PC-3 (cell line): ENCODE measurements at places on chromosomes 3 and 15. TPM values are rescaled to one million over a fixed set of nuclear protein-coding genes. Genes with fewer than 3 reads are reported as not detected.
A peak's percentile ranks its signal among the peaks of the same experiment; 100 is the strongest.

SCAMP5 gene
- 7.0 and 9.0 TPM in 2 replicates for total RNA-seq

TBC1D21 gene
- not detected in 2 replicates for total RNA-seq

PDE12 gene
- 25.3 and 32.3 TPM in 2 replicates for total RNA-seq

- H3K27ac ChIP-seq, result no peak overlapping the region
- H3K27me3 ChIP-seq, result no peaks in the 10 kb centered on the region
- peak; percentile 23 for DNase-seq
- no peaks in the 10 kb centered on the region for H3K4me1 ChIP-seq
- no peak overlapping the region for H3K4me3 ChIP-seq
Measured at GRCh38 chr3:176159796-176160195, 1037.5 kb downstream of the TBL1XR1 start.

GRCh38 chr3:64977308-64978100 lies 289.7 kb upstream of the ADAMTS9 start:
- no peak overlapping the region for H3K4me3 ChIP-seq
- peak; percentile 2 for DNase-seq
- H3K27me3 ChIP-seq, result no peaks in the 10 kb centered on the region
- no peaks in the 10 kb centered on the region for H3K4me1 ChIP-seq
- H3K36me3 ChIP-seq, result no peaks in the 10 kb centered on the region

DNA sequence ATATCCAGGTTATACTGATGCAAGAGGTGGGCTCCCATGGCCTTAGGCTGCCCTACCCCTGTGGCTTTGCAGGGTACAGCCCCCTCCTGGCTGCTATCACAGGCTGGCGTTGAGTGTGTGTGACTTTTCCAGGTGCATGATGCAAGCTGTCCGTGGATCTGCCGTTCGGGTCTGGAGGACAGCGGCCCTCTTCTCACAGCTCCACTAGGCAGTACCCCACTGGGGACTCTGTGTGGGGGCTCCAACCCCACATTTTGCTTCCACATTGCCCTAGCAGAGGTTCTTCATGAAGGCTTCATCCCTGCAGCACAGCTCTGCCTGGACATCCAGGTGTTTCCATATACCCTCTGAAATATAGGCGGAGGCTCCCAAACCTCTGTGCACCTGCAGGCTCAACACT lies 339.6 kb upstream of the ARL6 start:
- DNase-seq, result no peak
- no peak overlapping the region for H3K4me3 ChIP-seq
- H3K4me1 ChIP-seq, result no peaks in the 10 kb centered on the region
- no peaks in the 10 kb centered on the region for H3K36me3 ChIP-seq
- H3K27me3 ChIP-seq, result no peaks in the 10 kb centered on the region
- H3K27ac ChIP-seq, result no peak overlapping the region

GRCh38 chr15:57504599-57504940 lies 87.1 kb upstream of the MYZAP start:
- H3K36me3 ChIP-seq, result no peaks in the 10 kb centered on the region
- H3K27ac ChIP-seq, result peak overlapping the region; percentile 98
- H3K4me1 ChIP-seq, result peaks cover 50% of the 10 kb centered on the region
- no peak overlapping the region for H3K4me3 ChIP-seq
- no peak for DNase-seq

DNA sequence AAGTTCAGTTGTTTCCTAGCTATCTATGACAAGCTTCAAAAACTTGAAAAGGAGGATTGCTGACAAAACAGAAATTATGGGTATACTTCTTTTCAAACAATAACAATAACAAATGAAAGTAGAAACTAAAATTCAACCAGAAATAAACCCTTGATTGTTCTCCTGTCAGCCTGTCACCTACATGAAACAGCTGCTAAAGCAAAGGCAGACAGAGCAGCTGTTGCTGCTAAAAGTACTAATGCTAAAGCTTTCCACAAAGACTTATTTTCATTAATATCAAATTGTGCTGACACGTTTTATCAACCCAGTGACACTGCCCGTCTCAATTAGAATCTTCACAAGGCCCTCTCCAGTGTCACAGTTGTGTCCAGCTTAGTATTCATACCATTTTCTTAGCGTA lies 533.2 kb upstream of the GBE1 start:
- peaks cover 20% of the 10 kb centered on the region for H3K4me1 ChIP-seq
- no peaks in the 10 kb centered on the region for H3K27me3 ChIP-seq
- no peak overlapping the region for H3K4me3 ChIP-seq
- H3K36me3 ChIP-seq, result no peaks in the 10 kb centered on the region
- no peak for DNase-seq
- no peak overlapping the region for H3K27ac ChIP-seq

DNA sequence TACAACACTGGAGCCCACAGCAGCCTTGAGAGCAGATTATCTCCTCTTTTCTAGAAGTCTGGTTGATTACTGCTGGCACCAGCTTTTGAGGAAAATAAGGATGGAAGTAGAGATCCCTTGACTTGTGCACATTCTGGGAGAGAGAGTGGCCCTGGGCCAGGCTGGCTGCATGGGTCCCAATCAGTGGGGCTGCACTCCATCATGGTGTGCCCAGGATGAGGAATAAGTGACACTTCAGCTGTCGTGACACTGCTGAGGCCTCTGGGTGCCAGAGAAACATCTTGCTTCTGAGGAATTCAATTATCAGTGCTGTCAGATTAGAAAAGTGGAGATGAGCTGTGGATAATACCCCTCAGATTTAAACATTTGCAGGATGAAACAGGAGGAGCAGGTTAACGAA lies 9.1 kb downstream of the RAMAC start:
- no peak overlapping the region for H3K27ac ChIP-seq
- H3K4me1 ChIP-seq, result no peaks in the 10 kb centered on the region
- no peaks in the 10 kb centered on the region for H3K27me3 ChIP-seq
- no peak overlapping the region for H3K4me3 ChIP-seq
- no peak for DNase-seq

GRCh38 chr3:19596408-19596807 lies 337.6 kb downstream of the EFHB start:
- no peak overlapping the region for H3K27ac ChIP-seq
- no peak overlapping the region for H3K4me3 ChIP-seq
- H3K27me3 ChIP-seq, result no peaks in the 10 kb centered on the region
- H3K36me3 ChIP-seq, result no peaks in the 10 kb centered on the region
- no peak for DNase-seq

DNA sequence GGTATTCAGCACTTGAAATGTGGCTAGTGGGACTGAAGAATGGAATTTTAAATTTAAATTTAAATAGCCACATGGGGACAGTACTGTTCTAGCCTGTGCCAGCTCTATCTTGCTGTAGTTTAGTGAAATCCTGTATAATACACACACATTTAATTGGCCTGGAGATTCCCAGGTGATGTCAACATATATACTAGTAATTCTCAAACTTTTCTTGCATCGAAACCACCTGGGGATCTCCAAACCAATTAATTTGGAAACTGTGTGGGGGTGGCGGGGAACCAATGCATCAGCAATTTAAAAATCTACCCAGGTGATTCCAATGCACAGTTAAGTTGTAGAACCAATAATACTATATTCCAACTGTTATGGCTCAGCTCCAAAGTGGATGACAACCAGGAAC lies 228.9 kb upstream of the MRPL3 start:
- no peak overlapping the region for H3K27ac ChIP-seq
- H3K4me1 ChIP-seq, result peaks cover 13% of the 10 kb centered on the region
- no peak overlapping the region for H3K4me3 ChIP-seq
- no peak for DNase-seq
- H3K27me3 ChIP-seq, result no peaks in the 10 kb centered on the region

DNA sequence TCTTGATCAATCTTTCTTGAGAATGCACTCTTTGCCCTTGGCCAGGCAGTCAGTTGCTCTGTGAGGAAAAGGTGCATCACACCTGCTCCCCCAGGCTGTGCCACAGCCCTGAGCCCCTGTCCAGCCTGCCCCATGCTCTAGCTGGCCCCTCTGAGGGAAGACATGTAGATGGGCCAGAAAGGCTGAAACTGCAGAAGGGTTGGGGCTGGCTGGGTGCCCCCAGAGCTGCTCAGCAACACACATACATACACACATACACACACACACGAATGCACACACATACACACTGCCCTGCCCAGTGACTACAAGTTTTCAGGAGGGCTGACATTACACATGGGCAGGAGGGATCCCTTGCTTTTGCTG lies 16.4 kb downstream of the TBC1D21 start:
- H3K4me1 ChIP-seq, result no peaks in the 10 kb centered on the region
- no peaks in the 10 kb centered on the region for H3K27me3 ChIP-seq
- no peak overlapping the region for H3K27ac ChIP-seq
- no peak overlapping the region for H3K4me3 ChIP-seq
- no peaks in the 10 kb centered on the region for H3K36me3 ChIP-seq
- no peak for DNase-seq

GRCh38 chr3:141793476-141794260 lies 30.5 kb downstream of the GRK7 start:
- H3K4me3 ChIP-seq, result no peak overlapping the region
- no peaks in the 10 kb centered on the region for H3K4me1 ChIP-seq
- DNase-seq, result no peak
- no peak overlapping the region for H3K27ac ChIP-seq
- H3K36me3 ChIP-seq, result no peaks in the 10 kb centered on the region

DNA sequence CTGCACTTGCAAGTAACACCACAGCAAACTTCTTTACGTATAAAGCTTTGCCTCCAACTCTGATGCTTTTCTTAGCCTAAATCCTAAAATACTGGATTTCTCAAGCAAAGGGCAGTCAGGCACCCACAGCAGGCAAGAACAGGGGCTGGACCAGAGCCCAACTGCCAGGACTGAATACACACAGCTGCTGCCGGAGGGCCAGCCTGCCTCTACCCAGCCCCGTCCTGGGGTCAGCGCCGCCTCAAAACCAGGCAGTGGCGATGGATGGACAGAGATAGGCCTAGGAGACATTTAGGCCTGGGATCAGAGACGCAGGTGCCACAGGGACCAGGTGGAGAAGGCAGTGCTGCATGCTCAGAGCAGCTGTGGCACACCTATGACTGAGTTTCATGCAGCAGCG lies 47.6 kb upstream of the SEC61A1 start:
- no peaks in the 10 kb centered on the region for H3K4me1 ChIP-seq
- no peak overlapping the region for H3K27ac ChIP-seq
- no peaks in the 10 kb centered on the region for H3K36me3 ChIP-seq
- no peak overlapping the region for H3K4me3 ChIP-seq
- H3K27me3 ChIP-seq, result no peaks in the 10 kb centered on the region
- DNase-seq, result no peak

DNA sequence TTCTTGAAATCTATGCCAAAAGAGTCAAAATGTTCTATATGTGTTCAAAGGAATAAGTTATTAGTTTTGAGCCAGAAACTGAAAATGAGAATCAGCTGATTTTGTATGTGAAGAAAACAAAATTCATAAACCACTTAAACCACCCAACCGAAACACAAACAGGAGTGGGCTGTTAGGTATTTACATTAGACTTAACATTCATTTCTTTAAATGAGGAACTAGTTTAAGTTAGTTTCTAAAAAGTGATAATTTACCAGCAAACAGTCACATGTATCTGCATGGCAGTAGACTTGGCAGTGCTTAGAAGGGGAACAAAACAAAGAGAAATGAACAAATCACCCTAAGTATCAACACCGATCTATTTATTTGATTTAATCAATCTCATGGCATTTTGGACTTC lies 128.0 kb downstream of the GMNC start:
- no peaks in the 10 kb centered on the region for H3K36me3 ChIP-seq
- no peaks in the 10 kb centered on the region for H3K27me3 ChIP-seq
- no peak for DNase-seq
- no peak overlapping the region for H3K4me3 ChIP-seq
- H3K27ac ChIP-seq, result no peak overlapping the region

DNA sequence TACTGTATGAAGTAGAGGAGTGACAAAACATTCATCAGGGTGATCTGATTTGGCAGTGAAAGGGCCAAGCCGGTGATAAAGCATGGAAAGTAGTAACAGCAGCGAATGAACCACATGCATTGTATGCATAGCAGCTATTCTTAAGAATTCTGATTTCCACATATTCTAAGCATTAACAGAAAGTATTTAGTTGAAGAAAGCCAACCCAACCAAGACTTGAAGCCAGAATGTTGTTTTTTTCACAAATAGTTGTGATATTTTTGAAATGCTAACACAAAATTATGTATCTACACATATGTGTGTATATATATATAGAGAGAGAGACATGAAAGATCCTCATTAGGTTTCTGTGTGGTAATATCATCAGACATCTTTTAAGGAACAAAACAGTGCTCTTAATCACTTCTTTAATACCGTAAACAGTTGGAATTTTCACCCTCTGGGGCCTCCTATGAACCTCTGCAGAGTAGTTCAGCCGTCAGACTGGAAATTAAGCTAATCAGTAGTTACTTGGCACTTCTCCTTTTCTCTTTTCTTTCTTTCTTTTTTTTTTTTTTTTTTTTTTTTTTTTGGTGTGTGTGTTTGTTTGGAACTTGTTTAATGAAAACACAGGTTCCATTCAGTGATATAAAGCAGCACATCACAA lies 139.6 kb downstream of the CMSS1 start:
- H3K4me1 ChIP-seq, result peaks cover under 1% of the 10 kb centered on the region

DNA sequence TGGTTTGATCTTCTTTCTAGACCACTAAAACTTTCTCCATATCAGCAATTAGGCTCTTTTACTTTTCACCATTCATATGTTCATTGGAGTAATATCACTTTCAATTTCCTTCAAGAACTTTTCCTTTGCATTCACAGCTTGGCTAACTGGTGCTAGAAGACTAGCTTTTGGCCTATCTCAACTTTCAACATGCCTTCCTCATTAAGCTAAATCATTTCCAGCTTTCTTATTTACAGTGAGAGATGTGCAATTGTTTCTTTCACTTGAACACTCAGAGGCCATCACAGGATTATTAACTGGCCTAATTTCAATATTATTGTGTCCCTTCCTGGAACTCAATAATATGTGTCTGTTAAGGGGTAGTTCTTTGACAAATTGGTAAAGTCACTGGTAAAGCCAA lies 42.8 kb upstream of the PLOD2 start:
- DNase-seq, result no peak
- H3K4me1 ChIP-seq, result no peaks in the 10 kb centered on the region
- H3K27me3 ChIP-seq, result no peaks in the 10 kb centered on the region
- H3K27ac ChIP-seq, result no peak overlapping the region

DNA sequence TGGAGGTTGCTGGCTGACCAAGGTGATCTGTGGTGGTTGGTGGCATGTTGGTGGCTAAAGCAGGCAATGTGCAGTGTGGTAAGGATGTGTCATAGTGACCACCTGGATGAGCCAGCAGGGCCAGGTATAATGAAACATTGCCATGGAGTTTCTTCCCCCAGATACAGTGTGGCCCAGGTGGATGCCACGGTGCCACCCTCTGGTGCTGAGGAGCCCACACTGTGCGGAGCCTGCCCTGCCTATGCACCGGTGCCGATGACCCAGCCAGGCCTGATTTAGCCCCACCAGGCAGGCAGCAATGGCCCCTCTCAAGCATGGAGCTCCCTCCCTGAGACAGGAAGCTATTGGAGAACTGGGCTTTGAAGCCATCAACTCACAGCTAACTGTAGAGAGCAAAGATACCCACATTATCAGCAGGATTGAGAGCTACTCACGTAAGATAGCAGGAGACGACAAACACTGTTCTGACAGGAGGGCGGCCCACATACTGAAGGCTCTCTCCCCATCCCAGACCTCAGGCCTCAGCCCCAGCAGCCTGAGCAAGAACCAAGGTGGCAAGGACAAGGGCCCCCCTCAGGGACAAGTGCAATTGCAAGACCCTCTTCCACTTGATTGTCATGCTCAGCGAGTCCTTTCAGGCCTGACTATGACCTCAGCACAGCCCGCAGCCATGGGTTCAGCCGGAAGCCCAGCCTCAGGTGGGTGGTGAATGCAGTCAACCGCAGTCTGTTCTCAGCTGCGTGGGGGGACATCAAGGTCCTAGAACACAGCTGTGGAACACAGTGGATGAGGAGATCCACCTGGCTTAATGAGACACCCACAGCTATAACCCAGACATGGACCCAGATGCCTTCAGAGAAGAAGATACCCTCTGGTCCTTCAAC lies 82.8 kb upstream of the CDV3 start:
- peaks cover 15% of the 10 kb centered on the region for H3K4me1 ChIP-seq
- peak; percentile 2 for DNase-seq
- H3K27ac ChIP-seq, result no peak overlapping the region
- H3K4me3 ChIP-seq, result no peak overlapping the region

GRCh38 chr3:51955893-51956770 lies 951 bp downstream of the GPR62 start:
- H3K27ac ChIP-seq, result no peak overlapping the region
- no peaks in the 10 kb centered on the region for H3K36me3 ChIP-seq
- 0 out of 2 replicates have a peak, but pooled peaks cover 6% of the 10 kb centered on the region for H3K4me1 ChIP-seq
